ENCODE measurements at places on chromosomes 2 and 18. TPM values are rescaled to one million over a fixed set of nuclear protein-coding genes. Genes with fewer than 3 reads are reported as not detected.

Gene ADD2
- polyA plus RNA-seq = 18.0 TPM

Gene TRIB2
- polyA plus RNA-seq = 0.03 TPM

Gene MC4R
- polyA plus RNA-seq = 0.05 TPM

DNA sequence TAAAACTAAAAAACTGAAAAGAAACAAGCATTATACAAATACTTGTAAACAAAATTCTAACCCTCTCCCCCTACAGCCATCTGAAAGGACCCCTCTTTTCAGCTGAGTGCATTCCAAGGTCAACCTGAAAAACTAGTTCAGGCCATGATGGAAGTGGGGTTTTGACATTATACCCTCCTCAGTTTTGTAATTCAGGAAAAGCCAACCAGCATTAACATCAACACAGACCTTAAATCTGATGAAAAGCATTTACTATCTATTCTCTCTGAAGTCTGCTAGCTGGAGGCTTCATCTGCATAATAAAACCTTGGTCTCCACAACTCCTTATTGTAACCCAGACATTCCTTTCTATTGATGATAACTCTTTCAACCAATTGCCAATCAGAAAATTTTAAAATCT is 302.2 kb downstream of the CNTNAP5 start:
- no peak for DNase-seq

- DNase-seq = no peak
Measured at GRCh38 chr2:96864343-96865091, 5.4 kb downstream of the SEMA4C start.

GRCh38 chr2:133941666-133942065 is 312.2 kb upstream of the MGAT5 start:
- DNase-seq = no peak

GRCh38 chr2:197464175-197464574 is 10.8 kb downstream of the COQ10B start:
- DNase-seq = no peak

GRCh38 chr2:65411056-65411795 is 21.2 kb downstream of the SPRED2 start:
- DNase-seq = no peak

- DNase-seq = no peak
Measured at GRCh38 chr2:57182916-57183315, 863.7 kb upstream of the VRK2 start.

- DNase-seq = peak; percentile 29
Measured at GRCh38 chr2:170123593-170123992, 54.4 kb upstream of the MYO3B start.

- no peak for DNase-seq
Measured at GRCh38 chr2:50658883-50659282, 373.0 kb downstream of the NRXN1 start.

GRCh38 chr2:223537651-223538601 is 64.2 kb downstream of the SCG2 start:
- DNase-seq = no peak

- no peak for DNase-seq
Measured at GRCh38 chr2:198711484-198711883, 746.3 kb downstream of the SATB2 start.

DNA sequence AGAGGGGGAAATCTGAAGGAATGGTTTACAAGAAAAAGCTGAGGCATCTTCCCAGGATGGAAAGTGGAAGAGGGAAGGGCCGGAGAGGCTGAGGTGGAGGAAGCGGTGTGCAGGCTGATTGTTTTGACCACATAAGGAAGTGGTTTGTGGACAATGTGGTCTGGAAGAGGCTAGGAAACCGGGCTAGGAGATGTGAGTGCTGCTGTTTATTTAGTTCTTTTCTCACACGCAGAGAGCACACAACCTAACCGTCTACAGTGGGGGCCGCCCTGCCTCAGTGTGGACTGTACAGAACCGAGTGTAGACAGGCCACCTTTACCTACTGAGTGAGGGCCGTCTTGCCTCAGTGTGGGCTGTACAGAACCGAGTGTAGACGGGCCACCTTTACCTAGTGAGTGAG is 251.7 kb upstream of the PXDN start:
- no peak for DNase-seq

- no peak for DNase-seq
Measured at GRCh38 chr2:132936791-132937190, 266.8 kb upstream of the LYPD1 start.

- no peak for DNase-seq
Measured at GRCh38 chr2:98749066-98749450, 18.1 kb upstream of the MGAT4A start.

GRCh38 chr2:132670496-132671150 is 618 bp upstream of the LYPD1 start:
- no peak for DNase-seq

GRCh38 chr2:126784621-126785020 is 114.1 kb upstream of the TEX51 start:
- DNase-seq = no peak

DNA sequence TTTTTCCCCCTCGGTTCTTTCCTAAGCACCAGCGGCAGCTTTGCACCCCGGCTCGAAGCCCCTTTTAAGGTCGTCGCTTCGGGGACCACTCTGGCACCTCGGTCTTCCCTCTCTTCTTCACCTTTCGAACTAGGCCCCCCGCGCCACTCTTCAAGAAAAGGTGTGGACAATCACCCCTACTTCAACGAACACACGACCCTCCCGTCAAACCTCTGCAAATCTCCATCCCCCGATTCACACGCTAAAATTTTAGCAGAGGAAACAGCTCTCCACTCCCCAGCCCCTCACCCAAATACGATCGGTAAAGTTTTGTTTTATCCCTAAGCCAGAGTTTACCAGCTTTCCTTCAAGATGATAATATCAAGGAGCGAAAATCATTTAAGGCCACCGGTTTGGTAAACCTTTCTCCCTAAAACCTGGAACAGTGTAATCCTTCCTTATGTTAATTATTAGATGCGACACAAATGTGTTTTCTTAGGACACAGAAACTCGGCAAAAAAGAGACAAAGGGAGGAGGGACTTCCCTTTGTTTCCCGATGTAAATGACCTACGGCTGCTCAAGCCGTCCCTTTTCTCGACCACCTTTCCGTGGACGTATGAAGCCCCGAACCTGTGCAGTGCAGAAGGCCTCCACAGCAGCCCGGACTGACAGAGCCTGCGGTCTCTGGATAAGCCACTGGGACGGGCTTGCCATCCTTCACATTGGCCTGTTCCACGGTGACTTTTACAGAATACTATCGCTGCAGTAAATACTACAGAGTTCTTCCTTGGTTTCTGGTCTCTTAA is 85.2 kb downstream of the RBMS1 start:
- peak; percentile 38 for DNase-seq

- DNase-seq = no peak
Measured at GRCh38 chr2:30770816-30771576, 36.2 kb downstream of the CAPN13 start.

DNA sequence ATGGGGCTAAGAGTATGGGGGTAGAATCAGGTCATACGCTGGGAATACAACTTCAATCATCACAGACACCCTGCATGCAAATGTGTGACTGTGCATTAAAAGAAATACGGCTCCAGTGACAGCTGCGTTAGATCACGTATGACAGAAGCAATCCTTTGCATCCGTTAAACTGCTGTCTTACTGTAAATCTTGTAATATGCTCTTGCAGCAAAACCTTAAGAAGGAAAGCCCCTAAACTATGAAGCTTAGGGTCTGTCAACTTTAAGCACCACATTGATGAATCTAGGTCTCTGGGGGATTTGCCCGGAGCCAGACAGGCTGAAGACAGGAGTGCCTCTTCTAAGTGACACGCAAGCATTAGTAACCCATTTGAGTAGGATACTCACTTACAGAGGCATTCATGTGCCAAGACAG is 84.7 kb upstream of the EML6 start:
- DNase-seq = no peak

GRCh38 chr18:77144451-77145118 is 12.0 kb upstream of the MBP start:
- no peak for DNase-seq

All from A549 (cell line).